ENCODE measurements at places on chromosomes 6 and 20.

DNA sequence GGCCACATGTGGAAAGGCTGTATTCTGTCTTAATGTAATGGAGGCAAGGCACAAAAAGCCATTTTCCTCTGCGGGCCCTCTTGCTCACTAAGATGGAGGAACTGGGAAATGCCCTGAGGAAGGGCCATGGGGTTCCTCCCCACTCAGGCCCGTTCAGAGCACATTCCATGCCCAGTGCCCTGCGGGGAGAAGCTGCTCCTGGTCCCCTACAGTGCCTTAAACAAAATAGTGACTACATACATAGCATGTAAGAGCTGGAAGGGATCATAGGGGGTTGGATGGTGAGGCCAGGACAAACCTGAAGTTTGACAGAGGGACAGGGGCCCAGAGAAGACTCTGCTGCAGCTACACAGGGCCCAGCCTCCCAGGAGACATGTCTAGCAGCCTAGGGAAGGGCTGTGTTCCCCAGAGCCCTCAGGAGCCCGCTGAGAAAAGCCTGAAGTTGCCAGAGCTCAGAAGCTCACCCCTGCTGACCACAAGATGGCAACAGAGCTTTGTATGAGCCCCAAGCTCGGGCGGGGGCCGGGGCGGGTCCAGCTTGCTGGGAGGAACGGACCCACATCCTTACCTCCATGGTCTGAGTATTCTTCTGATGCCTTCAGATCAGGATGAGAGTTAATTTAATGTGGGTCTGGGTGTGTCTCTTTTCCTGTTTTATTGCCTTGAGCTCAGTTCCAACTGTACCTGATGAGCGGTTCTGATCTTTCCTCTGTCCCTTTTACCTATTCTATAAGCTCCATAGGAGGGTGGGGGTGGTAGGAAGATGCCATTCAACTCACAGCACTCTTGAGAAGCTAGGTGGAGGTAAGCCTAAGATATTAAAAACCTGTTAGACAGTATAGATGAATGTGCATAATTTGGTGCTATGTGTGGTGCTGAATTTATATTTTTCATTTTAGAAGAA lies 242.9 kb downstream of the CDC5L start:
- no peak for DNase-seq

DNA sequence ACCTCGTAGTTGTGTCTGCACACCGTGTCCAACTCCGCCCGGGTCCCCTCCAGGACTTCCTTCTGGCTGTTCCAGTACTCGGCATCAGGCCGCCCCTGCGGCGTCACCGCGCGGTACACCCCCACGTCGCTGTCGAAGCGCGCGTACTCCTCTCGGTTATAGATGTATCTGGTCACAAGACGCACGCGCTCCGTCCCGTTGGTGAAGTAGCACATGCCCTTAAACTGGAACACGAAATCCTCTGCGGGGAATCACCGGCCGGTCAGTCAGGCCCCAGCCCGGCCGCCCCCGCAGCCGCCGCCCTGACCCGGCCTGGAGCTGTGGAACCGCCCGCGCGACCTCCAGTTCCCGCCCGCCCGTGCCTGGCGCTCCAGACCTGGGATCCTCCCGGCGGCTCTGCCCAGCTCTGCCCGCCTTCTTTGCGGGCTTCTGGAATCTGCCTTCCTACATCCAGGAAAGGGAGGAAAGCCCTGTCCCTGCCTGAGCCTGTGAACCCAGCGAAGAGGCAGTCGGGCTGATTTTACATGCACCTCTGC lies 1.6 kb downstream of the HLA-DQB1 start:
- DNase-seq = no peak

- DNase-seq = no peak
Measured at GRCh38 chr6:37517411-37517812, 17.7 kb upstream of the CCDC167 start.

DNA sequence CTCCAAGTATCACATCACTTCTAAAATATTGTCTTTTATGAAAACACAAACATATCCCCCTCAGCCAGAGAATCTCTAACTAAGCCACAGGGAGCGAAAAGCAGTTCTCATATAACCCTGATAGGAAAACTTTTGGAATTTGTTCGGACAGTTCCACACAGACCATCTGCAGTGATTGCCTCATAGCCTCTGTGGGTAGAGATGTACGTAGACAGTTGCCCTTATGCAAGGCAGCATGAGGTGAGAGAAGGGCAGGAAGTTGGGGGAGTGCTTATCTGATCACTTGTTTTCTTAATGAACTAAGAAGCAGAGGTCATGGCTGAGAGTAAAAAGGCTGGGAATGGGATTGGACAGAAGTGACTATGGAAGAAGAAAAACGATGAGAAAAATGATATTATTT lies 39.6 kb downstream of the SLC23A2 start:
- no peak for DNase-seq

DNA sequence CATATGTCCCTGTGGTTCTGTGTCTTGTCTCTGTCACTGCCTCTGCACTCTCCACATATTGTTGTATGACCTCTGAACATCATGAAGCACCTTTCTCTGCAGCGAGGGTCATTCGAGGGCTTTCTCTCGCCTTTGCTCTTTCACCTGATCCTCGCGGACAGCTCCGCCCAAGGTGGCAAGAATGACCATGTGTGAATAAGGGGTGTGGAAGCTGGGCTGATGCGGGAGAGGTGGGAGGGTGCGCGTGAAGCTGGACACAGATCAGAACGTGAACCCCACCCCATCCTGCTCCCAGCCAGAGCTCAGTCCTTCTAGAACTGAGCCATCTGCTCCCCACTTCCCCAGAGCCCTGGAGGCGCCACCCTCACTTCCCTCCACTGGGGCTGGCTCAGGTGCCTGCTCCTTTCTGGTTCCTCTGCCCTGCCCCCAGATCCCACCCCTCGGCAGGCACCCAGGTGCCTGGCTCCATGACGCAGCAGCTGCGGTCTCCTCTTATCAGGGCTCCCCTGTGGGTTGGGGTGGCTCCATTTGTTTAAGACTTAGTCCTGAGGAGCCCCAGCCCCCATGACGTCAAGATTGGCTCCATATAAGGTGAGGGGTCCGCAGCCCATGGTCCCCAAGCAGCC lies at the start of gene MUCL3:
Gene MUCL3 (plus strand): TSS at position 613 of the 626 bp plus-strand sequence. CDS start 27 bp downstream, outside the sequence.
- DNase-seq = no peak

- no peak for DNase-seq
Measured at GRCh38 chr20:21393166-21393565, 4.2 kb downstream of the NKX2-4 start.

DNA sequence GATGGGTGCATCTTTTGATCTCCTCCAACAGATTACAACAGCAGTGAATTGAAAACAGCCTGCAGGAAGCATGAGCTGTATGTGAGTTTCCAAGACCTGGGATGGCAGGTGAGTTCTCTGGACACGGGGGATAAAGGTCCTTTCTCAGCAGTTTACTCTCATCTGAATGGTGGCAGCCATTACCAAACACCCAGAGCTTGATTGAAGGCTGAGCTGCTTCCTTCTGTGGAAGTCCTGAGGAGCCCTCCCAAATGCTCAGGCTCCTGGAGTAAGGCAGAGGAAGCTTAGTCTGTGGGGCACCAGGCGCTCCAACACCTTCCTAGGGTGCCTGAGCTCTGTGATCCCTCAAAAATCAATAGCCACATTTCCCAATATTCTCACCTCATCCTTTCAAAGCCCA lies 31.5 kb downstream of the TXNDC5 start:
- DNase-seq = no peak

GRCh38 chr20:11101243-11101642 lies 427.4 kb upstream of the JAG1 start:
- no peak for DNase-seq

All from stimulated activated CD8-positive, alpha-beta memory T cell treated with anti-CD3 and anti-CD28 coated beads, Interleukin-4, amount 100 ng/mL, for 1 hour (primary cell).